Omental fat pad (tissue), 4 donors: ENCODE measurements at places on chromosomes 4 and X. TPM values are rescaled to one million over a fixed set of nuclear protein-coding genes. Genes with fewer than 3 reads are reported as not detected.

The ZDHHC15 gene
- 1.8 TPM for total RNA-seq

The MAGEA11 gene
- not detected for total RNA-seq

The TLR2 gene
- total RNA-seq: 95.4 TPM

The JAKMIP1 gene
- total RNA-seq: 1.0 TPM

The RASGEF1B gene
- 56.7 TPM for total RNA-seq

DNA sequence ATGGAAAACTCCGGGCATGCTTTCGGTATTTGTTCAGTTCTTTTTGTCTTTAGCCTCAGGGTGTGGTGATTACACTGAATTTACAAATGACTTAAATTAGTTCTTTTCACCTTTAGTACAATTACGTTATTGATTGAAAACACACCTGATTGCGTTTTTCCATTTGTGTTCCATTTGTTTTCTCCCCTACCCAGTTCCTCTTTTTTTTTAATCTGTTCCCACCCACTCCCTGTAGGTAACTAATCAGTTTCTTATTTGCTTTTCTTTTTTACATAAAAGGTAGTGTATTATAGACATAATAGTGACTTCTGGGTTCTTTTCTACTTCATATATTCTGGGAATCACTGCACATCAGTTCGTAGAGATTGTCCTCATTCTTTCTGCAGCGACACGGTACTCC, 53.4 kb downstream of the TNIP2 start:
- no peak for DNase-seq

DNA sequence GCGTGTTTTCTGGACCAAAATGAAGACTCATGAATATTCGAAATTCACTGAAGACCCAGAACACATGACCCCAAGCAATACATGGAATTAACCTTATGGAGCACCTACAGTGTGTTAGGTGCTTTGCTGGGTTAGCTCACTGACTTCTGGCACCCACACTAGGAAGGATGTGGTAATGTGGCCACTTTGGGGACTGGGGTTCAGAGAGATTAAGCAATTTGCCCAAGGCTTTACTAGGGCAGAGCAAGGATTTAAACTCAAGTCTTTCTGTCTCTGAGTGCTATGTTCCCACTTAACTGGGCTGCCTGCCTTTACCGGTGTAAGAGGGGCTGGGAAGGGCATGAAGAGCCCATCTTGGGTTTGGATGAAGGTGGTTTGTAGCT, 162.0 kb upstream of the ATP6AP2 start:
- no peak for DNase-seq

DNA sequence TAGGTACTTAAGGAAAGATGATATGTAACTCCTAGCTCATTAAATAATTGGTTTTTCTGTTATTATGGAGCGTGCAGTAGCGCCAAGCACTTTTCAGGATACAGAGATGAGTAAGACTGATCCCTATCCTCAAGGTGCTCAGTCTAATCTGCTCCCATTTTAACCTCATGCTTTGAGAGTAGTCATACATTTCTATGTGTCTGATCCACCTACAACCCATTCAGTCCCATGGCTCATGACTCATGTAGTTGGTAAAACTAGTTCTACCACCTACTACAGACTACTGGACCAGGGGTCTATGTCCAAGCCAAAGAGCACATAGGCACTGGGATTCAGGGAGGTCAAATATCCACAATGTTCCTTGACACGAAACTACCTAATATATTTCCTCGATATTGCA, 60.8 kb downstream of the TMEM154 start:
- DNase-seq: no peak

GRCh38 chrX:113802837-113803236, 781.0 kb upstream of the HTR2C start:
- DNase-seq: no peak

DNA sequence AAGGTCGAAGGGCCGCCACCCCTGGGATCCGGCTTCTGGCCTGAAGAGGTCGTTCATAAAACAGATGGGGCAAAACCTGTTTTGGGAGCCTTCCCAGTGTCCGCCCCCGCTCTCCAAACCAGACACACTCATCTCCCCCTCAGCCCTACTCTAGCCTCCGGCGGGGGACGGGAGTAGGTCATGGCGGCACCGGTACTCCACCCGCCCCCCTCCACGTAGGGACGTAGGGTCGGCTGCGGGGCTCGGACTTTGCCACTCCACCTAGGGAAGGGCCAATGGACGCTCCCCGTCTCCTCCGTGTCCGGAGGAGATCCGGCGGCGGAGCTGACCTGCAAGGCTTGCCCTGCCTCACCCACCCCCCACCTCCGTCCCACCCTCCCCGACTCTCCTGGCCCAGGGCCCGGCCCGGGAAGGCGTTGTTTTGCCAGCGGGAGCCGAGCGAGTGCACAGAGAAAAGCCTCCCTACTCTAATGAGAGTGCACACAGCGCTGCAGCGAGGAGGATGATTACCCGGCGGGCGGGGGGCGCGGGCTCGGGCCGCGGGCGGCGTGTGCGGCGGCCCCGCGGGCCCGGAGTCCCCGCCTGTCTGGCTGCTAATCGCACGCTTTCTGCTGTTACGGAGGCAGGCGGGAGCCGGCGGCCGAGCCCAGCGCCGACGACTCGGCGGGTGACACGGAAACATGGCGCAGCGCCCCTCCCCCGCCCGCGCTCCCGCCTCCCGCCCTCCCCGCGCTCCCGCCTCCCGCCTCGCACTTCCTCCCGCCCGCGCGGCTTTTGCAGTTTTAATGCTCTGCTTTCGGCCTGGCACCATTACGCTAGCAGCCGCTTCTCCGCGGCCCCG, 8.3 kb upstream of the BCOR start:
- no peak for DNase-seq
